ENCODE measurements at places on chromosomes 4 and X. TPM values are rescaled to one million over a fixed set of nuclear protein-coding genes. Genes with fewer than 3 reads are reported as not detected.

The MYOZ2 gene
- 11.5 TPM for total RNA-seq

DNA sequence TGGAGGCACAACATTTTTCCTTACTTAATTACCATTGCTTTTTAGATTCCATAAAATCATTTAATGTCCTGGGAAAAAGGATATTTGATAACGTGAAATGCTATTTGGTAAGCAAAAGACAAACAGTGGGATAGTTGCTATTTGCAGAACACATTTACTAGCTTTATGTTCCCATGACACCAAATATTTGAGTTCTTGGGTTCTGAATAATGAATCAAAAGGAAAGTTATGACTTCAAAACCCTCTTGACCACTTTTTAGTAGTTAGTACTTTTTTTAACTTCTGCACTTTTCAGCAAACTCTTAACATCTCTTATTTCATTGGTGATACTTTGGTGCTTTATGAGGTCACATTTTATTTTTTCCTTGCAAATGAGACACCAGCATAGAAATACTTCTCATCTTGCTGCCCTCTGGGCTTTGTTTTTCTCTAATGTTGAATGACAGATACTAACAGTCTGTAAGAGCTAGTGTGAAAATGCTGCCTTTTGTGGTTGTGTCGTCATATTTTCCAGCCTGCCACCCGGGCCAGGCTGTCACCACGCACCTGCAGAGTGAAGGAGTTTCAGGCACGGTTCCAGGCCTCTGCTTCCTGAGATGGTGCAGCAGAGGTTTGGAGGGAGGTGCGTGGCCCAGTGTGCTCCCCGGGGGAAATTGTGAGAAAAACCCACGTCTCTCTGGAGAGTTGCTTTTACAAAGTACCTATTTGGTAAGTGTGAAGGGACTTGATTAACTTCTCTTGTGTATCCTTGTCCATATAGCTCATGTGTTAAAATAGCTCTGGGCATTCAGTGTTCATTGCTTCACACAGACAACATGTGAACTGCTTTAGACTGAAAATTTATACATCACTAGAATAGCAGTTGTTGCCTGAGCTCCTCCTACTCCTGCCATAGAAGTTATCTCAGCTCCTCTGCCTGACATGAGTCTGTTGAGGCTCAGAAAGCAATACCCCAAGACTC, 34.7 kb downstream of the MSL3 start:
- no peak for DNase-seq

- no peak for DNase-seq
These were observed 634 bp downstream of the APOO start for GRCh38 chrX:23907111-23907497.

DNA sequence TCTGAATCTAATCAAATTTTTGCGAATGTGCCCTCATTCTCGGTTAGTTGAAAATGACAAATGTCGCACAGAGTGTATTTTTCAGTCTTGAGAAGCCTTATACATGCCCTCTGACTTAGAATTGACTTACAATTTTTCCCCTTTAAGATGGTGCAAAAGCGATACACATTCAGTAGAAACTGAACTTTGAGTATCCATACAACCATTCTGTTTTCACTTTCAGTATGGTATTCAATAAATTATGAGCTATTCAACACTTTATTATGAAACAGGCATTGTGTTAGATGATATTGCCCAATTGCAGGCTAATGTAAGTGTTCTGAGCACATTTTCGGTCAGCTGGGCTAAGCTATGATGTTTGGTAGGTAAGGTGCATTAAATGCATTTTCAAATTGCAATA, 43.4 kb downstream of the SLC9A7 start:
- DNase-seq = no peak

GRCh38 chr4:8701126-8702019, 108.8 kb downstream of the CPZ start:
- DNase-seq = no peak
